ENCODE measurements at places on chromosomes 11 and 22.

DNA sequence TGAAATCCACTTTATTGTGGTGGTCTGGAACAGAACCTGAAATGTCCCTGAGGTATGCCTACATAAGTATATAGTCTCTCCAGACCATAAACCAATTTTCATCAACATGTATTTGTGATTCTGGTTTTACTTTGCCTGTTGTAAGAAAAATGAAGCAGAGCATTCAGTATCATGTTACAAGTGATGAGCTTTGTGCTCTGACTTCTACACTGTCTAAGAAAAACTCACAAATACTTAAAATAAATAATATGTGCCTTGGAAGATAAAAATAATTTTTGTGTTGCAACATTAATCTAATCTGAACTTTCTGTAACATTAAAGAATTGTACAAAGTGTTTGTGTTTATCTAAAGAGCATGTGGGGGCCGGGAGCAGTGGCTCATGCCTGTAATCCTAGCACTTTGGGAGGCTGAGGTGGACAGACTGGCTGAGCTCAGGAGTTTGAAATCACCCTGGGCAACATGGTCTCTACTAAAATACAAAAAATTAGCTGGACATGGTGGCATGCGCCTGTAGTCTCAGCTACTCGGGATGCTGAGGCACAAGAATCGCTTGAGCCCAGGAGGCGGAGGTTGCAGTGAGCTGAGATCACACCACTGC is 219.5 kb downstream of the SOX6 start:
- DNase-seq, result no peak

GRCh38 chr11:43944761-43945311 is 2.4 kb downstream of the C11orf96 start:
- DNase-seq, result no peak

- no peak for DNase-seq
Measured at GRCh38 chr11:37688456-37688855, 1090.4 kb upstream of the RAG2 start.

DNA sequence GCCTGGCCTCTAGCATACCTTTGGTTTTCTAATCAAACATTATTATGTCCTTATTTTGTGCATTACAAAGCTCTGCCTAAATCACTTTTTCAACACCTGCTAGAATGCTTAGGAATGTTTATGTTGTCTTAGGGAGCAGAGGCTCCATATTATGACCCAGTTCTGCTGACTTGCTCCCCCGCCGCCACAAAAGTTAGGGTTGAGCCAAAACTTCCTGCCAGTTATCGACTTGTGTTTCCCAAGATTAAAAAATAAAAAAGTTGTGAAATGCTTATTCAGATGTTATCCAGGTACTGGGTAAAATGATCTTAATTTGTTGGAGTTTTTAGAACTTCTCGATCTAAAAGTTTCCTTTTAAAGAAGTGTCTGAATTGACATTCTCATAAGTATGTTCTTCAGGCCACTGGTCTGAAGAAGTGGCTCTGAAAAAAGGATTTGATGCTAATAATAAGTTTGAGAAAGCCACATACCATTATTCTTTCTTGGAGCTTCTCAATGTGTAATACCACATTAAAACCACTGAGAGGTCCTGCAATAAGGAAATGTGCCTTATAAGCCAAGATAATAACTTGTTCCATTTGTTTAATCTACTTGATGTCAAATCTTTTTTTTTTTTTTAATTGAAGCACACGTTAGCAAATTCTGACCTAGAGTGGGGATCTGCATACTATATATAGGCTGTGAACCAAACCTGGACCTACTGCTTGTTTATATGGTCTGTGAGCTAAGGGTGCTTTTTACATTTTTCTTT is 2.2 kb downstream of the RNF185 start:
- no peak for DNase-seq

DNA sequence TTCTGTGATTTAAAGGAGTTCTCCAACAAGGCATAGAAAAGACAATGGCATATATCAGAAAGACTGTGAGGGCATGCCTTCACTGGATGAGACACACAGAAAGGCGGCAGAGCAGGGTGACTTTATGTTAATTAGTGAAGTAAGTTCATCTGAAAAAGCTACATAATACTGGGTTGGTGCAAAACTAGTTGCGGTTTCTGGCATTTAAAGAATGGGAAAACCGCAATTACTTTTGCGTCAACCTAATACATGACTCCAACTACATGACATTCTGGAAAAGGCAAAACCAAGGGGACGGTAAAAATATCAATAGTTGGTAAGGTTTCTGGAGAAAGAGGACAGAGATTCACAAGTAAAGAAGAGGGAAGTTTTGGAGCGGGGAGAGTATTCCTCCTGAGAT is 5.1 kb downstream of the RFPL1 start:
- DNase-seq, result no peak

DNA sequence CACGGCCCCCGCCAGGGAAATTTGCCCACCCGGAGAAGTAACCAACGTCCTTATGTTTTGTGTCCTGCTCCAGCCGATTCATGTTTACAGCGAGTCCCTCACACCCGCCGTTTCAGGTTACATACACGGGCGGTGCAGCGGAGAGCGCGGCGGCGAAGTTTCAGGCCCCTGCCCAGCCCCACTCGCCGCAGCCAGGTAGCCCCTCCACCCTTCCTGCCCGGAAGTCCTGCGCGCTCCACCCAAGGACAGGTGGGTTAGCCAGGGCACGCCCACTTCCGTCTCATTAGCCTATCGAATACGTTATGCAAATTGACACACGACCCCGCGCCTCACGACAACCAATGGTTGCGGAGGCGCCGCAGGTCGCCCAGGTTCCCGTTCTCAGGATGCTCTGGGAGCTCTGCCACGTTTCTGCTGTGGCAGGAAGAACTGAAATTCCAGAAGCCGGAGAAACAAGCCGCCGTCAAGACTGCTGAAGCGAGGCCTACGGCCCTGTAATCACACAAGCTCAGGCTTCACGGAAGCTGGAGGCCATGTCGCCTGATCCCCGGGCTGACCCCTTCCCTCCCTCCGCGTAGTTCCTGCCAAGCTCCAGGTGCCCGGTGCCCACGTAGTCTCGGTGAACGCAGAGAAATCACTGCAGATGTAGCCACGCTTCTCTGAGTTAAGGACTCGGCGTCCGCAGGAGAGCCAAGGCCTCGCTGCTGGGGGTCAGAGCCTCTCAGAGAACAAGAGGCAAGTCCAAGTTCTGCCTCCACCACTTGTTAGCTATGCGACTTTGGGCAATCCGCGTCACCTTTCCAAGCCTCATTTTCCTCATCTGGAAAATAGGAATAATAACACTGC is 22.4 kb upstream of the MYH9 start:
- DNase-seq, result no peak

GRCh38 chr11:119512369-119512768 is 89.4 kb upstream of the THY1 start:
- DNase-seq, result no peak

GRCh38 chr11:121253951-121254350 is 38.6 kb upstream of the SC5D start:
- no peak for DNase-seq

GRCh38 chr11:111577821-111578220 is 24.4 kb upstream of the SIK2 start:
- DNase-seq, result no peak

DNA sequence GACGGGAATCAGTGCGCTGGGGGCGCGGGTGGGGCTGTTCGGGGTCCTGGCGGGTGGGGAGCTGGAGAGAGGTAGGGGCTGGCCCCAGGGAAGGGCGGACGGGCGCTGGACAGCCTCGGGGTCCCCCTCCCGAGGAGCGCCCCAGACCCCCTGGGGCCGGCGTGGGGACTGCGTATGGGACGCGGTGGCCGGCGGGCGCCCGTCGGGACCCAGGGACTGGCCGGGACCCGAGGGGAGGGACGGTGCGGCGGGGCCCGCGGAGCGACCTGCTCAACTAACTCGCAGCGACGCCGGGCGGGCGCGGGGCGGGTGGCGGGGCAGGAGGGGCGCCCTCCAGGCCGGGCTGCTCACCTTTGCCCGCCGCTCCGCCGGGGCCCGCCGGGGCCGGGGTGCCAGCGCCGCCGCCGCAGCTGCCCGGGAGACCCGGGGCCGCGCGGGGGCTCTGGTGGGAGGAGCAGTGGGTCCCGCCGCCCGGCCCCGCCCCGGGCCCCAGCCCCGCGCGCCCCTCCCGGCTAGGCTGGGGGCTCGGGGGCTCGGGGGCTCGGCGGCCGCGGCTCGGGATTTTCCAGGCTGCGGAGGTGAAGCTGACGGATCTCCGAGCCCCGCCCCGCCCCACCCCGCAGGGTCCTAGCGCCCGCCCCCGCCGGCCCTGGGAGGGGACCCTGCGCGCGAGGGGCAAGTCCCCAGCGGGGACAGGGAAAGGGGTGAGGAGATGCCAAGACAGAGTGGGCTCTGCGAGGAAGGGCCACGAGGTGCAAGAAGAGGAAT is 12.3 kb downstream of the STARD10 start:
- DNase-seq, result no peak

DNA sequence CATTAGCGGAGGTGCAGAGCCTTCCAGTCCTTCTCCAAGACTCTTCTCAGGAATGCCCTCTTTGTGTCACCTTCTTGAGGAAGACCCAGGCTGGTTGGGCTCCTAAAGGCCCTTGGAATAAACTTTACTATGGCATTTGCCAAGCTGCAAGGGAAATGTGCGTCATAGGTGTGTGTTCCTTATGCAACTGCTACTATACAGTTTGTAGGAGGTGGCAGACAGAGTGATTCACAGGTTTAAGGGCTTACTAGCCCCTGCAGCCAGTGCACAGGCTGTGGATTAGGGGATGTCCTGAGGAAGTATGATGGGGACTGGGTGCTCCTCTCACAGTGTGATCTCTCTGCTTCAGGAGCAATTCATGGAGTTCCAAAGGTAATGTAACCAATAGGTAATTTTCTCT is 74.6 kb downstream of the TENM4 start:
- no peak for DNase-seq

GRCh38 chr11:47278058-47278457 is 8.1 kb downstream of the MADD start:
- DNase-seq, result no peak

DNA sequence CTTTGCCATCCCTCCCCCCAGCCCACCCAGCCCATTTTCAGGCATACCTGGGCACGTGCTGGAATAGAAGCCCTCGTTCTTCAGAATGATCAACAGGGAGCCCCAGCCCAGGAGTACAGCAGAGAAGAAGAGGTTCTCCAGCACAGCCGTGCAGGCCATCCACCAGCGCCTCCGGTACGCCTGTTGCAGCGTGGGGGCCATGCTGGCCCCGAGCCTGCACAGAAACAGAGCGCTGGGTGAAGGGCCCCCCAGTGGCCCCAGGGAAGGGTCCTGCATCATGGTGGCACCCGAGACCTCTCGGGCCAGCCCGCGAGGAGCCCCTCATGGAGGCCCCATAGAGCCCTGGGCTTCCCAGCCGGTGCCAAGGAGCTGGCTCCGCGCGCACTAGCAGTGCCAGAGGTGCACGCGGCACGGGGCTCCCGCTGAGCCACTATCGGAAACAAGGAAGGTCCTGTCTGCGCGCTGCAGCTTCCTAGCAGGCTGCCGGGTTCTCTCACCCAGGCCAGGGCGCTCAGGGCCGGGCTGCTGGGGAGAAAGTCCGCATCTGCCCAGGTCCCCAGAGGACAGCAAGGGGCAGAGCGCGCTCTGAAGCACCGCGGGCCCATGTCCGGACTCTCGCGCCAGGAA is 1.5 kb downstream of the SLC43A1 start:
- no peak for DNase-seq

DNA sequence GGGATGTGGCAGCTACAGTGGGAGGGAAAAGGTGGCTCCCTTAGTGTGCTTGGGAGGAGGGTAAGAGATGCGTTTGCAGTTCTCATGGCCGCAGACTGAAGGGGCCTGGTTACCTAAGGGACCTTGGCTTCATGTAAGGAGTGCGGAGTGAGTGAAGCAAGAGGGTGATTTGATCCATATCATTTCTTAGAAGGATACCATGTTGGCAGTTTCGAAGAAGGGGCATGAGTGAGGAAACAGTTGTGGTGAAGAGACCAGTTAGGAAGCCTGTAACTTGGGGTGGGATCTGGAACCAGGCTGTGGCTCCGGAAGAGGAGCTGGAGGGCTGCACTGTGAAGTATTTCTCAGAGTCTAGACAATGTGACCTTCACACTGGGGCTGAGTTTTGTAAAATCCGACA is 45.0 kb downstream of the ST3GAL4 start:
- DNase-seq, result no peak

DNA sequence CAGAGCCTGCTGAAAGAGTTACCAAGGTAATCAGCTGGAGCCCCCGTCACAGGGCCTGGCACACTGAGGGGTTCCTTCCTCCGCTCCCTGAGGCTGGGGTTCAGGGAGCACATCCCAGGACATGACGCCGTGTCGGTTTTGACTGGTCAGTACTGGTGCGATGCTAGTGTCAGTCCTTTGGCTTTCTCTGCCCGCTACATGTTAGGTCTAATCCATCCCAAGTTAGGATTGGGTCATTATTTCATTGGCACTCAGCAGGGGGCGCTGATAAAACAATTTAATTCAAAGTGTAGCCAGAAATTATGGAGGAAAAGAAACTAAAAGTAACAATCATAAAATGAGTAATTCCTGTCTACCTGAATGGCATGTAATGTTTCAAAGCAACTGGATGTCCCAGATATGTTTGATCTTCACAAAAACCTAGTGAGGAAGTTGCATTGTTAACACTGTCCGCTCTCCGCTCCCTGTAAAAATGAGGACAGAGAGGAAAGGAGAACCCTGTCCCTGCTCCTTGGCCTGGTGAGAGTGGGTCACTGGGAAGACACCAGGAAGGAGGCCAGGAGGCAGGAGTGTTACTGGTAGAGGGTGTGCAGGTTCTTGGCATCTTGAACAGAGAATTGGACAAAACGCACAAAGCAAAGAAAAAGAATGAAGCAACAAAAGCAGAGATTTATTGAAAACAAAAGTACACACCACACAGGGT is 27.1 kb downstream of the TSKU start:
- no peak for DNase-seq
